ENCODE measurements at places on chromosomes 16 and 17.
A peak's percentile ranks its signal among the peaks of the same experiment; 100 is the strongest.

DNA sequence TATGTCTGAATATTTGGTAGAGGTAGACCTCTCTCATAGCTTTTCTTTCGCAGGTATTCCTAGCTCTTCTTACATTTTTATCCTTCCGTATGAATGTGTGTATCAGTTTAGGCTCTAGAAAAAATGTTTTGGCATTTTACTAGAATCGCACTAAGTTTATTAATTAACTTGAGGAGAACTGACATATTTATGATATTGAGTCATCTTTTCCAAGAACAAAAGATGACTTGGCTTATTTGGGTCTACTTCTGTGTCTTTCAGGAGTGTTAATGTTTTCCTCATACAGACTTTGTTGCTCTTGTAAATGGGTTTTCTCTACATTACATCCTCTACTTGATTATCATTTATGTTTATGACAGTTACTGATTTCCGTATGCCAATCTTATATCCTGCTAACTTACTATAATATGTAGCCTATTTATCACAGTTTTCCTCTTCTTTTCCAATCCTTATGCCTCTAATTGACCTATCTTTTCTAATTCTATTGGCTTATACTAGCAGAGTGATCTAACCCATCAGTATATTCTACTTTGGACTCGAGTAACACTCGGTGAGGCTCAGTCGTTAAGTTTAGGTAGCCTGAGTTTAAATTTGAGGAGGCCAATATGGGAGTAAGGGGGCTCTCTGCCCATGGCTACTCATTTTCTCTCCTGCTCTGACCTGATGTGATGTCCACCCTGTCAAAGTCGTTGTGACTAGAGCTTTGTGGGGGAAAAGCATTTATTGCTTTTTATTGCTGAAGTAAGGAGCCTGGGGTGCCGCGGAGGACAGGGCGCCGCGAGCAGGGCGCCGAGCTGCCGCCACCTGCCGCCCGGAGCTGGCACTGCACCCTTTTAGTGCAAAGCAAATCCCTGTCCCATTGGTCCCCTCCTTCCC is 20.0 kb downstream of the ST6GALNAC1 start:
- peak; percentile 71 for DNase-seq

GRCh38 chr16:86541560-86541959 is 13.5 kb downstream of the MTHFSD start:
- DNase-seq: no peak

DNA sequence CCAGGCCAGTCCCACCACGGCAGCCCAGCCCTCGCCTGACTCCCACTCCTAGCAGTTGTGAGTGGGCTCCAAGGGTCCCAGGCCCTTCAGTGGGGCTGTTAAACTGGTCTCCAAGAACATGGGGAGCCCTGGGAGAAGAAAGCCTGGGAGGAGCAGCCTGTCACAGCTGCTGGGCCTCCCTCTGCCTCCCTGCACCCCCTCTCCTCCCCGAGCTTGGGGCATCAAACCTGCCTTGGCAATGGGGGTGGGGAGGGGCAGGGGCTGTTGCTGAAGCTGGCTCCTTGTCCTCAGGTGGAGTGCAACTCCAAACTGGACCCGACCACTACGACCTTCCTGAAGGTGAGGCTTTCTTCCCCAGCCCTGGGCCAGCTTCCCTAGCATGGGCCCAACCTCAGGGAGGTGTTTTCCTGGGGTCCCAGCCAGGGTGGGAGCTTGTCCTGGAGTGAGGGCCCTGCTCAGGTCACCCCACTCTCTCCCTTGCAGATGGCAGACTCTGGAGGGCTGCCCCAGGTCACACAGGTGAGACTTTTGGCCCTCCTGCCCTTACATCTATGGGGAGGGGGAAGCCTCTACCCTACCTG is 6.6 kb upstream of the SETD6 start:
- no peak for DNase-seq

DNA sequence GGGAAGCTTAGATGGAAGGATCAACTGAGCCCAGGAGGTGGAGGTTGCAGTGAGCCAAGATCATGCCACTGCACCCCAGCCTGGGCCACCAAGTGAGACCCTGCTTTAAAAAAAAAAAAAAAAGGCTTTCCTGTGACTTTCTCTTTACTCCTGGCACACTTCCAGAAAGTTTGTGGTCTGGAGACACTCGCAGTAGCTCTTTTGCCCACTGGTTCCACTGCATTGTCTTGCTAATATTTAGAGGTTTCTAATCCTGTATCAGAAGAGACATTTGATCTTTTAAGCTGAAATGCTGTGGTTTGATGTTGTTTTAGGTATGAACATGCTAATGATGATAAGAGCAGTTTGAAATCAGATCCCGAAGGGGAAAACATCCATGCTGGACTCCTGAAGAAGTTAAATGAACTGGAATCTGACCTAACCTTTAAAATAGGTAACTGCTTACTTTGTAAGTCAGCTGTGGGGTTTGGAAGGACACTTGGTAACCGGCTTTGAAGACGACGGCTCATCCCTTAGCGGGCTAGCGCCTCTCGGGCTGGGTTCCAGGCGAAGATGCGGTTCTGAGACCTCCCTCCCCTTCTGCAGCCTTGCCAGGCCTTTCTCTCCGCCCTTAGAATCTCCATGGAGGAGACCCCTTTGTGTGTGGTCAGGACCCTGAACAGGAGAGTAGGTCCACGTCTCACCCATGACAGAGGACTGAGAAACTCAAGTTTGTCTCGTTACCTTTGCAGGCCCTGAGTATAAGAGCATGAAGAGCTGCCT is 23.1 kb downstream of the NTAN1 start:
- DNase-seq: no peak

- no peak for DNase-seq
These were observed 215.6 kb downstream of the MAP2K6 start for GRCh38 chr17:69630056-69630635.

DNA sequence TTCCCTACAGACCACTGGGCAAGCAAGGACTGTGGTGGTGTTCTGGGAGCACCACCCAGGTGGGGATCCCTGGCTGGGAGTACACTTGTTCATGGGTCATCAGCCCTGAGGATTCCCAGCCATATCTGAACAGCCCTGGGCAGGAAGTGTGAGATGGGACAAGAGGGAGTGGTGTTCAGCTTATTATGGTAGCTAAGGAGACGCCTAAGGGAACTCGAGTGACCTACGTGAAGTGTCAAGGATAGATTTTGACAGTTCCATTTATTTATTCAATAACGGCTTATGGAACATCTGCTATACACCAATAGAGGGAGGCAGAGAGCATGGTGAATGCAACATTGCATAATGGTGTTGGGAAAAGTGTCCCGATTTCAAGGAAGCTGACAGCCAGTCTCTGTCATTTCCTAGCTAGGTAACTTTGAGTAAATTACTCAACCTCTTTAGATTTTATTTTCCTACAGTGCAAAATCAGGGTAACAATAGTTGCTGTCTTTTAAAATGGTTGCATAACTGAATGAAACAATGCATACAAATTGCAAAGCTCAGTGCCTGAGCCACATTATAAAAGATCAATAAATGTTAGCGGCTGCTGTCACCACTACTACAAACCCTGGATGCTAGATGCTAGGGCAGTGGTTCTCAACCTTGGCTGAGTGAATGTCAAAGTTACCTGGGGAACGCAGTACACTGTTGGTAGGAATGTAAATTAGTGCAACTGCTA is 534.1 kb downstream of the GRIN2A start:
- DNase-seq: no peak

- peak; percentile 82 for DNase-seq
These were observed 15.3 kb upstream of the MNT start for GRCh38 chr17:2416010-2416734.

DNA sequence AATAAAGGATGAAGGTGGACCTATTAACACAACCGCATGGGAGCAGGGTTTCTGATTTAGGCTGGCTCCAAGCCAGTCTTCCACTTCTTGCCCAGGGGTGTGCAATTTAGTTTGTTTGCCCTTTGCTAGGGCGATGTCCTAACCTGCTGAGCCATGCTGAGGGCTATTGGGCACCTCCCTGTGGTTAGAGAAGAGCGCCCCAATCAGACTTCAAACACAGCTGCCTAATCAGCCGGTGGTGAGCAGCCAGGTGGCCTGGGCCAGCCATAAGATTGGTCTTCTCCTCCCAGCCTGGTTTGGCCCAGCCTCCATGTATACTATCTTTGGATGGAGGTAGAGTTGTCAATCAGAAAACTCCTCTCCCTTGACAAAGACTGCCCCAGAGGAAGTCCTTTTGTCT is 15.7 kb downstream of the TMEM94 start:
- no peak for DNase-seq

DNA sequence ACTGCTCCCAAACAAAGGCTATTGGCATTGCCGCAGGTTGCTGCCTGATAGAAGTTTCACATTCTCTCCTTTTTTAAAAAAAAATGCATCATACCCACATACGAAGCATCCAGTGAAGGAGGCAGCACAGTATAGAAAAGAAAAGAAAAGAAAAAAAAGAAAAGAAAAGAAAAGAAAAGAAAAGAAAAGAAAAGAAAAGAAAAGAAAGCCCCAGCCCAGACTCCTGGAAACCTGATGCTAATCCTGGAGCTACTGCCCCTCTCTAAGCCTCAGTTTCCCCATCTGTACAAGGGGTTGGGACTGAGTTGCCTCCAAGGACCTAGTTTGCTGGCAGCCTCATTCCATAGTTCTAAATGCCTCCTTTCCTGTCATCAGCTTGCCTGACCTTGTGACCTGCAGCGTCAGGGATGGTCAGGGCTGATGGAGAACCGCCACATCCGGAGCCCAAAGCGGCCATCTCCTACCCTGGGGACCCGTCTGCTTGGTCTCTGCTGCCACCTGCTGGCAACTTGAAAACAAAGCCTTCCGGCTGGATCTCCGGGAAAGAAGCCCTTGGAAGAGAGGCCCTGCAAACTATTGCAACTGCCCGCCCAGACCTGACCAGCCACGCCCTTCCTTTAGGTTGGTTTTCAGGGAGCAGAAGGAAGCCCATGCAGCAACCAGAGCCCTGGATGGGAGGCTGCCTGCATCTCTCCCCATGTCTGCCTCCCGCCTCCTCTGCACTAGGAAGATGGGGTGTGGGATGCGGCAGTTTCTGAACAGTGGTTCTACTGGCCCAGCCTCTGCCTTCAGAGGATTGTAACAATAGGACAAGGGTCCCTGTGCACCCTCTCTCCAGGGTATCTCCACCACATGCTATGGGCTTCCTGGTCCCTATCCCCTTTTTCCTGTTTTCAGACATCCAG is 13.0 kb downstream of the AIPL1 start:
- peak; percentile 67 for DNase-seq

GRCh38 chr16:5438591-5438990 is 341.0 kb upstream of the EEF2KMT start:
- no peak for DNase-seq

GRCh38 chr17:78381601-78382232 is 3.3 kb downstream of the PGS1 start:
- peak; percentile 73 for DNase-seq

DNA sequence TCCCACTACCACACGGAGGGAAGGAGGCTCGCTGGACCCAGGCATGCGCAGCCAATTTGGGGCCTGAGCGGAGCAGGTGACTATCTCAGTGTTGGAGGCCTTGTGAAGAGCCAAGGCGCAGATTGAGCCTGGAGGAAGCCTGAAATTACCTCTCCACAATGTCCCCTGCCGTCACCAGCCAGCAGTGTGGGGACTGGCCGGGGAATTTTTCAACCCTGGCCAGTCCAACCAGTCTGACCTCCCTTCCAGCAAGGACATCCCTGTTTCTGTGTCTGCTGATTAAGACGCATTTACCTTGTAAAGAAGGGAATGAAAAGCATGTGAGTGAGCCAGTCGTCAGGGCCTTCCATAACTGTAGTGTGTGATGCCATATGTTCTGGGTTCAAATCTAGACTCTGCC is 198.1 kb upstream of the IRX3 start:
- DNase-seq: no peak

DNA sequence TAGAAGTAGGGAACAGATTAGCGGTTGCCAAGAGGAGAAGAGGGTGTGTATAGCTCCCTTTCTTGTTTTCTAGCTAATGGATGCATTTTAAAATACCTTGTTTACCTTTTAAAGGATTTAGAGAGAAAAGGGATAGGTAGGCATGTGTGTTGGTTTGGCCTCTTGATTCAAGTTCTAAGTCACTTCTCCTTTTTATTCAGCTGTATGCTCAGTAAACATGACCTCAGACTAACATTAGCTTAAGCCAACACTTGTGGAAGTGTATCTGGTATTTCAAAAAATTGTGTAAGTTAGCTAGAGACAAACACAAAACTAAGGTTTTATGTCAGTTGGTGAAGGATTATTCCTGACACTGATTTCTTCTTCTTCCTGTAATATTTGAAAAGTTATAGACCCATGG is 204.1 kb upstream of the NOG start:
- DNase-seq: no peak

DNA sequence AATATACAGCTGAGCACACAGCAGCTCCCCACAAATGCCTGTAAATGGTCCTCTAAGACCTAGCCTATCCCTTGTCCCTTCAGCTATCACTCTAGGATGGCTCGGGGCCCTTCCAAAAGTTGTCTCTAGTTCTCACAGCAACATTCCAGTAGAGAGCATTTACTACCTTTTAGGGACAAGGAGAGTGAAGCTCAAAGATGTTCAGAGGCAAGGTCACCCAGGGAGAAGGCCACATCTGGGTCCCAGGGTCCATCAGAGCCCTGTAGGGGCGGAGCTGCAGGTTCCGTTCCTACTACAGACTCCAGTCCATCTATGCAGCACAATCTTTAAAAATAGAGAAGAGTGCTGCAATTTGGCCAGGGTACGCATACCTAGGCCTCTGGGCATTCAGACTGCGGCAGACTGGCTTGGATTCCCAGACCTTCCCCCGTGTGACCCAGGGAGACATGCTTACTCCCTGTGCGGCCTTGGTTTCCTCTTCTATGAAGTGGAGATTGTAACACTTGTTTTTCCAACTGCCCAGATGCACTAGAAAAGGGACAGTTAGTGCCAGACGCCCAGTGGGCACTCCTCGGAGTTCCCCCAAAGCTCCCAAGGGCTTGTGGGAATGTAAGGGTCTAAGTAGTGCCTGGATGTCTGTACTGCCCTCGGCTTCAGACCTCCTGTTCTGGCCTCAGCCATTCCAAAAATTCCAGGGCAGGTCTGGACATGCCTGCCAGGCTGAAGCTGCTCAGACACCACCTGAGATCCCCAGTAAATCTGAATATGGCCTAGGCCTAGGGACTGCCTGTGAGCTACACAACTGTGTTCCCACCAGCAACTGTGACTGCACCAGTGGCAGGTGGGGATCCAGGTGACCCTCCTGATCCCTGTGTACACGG is 2.5 kb downstream of the SLC12A4 start:
- DNase-seq: no peak

- no peak for DNase-seq
These were observed 3.9 kb upstream of the ZNF207 start for GRCh38 chr17:32345951-32346600.

GRCh38 chr16:81767987-81768592 is 11.0 kb upstream of the PLCG2 start:
- DNase-seq: no peak
